ENCODE measurements at places on chromosomes 16 and 17.
A peak's percentile ranks its signal among the peaks of the same experiment; 100 is the strongest.

DNA sequence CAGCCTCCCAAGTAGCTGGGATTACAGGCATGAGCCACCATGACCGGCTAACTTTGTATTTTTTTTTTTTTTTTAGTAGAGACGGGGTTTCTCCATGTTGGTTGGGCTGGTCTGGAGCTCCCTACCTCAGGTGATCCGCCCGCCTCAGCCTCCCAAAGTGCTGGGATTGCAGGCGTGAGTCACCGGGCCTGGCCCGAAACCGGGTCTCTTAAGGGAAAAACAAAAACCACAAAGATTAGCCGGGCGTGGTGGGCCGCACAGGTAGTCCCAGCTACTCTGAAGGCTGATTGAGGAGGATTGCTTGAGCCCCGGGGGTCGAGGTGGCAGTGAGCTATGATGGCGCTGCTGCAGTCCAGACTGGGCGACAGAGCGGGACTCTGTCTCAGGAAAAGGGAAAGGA, 19.9 kb upstream of the RBL2 start:
- no peak for DNase-seq

DNA sequence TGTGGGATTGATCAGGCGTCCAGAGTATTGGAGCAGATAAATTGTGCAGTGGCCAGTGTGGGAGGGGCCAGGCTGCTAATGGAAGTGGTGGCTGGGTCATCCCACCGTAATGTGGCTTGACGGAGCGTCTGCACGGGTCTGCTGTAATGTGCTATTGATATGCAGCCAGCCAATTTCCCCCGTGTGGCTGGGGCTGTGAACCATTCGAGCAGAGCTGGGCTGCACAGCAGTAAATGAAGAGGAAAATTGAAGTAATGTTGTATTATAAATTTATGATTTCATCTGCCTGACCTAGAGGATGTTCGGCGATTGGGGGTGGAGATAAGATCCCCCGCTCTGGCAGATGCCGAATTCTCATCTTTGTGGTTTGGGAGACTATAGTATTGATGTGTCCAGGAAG, 121.5 kb downstream of the CCDC182 start:
- DNase-seq, result no peak

GRCh38 chr17:44940317-44940716, 7.3 kb downstream of the KIF18B start:
- no peak for DNase-seq

DNA sequence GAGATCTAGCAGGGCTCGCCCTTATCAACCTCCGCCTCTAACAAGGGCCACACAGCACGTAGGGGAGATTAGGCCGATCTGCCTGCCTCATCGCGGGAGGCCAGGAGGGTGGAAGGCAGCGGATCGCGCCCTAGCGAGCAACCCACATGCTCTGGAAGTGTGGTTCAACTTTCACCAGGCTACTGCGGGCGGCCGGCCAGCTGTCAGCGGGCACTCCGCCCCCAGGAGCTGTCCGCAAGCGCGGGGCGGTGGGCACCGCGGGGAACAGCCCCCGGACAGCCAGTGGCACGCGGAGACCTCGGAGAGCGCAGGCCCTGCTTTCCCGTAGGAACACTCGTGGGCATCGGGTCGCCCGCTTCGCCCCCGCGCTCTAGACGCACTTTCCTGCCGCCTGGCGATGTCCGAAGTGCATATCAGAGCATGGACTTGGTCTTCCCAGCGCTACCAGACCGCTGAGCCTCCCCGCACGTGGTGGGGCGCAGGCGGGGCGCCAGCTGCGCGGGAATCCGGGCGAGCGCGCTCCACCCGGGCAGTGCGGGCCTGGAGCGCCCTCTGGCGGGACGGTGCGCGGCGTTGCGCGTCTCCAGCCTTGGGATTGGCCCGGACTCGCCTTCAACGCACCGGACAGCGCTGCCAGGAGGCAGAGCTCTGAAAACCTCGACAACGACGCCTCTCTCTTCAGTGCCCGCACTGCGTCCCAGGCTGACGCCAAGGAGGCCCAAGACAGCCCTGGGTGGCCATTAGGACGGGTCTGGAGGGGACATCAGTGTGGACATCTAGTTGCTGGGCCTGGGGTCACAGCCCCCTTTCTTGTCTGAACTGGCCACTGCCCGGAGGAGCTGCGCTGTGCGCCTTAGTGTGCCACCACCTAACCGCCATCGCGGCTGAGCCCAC, 3.6 kb upstream of the ZNHIT3 start:
- peak; percentile 84 for DNase-seq

DNA sequence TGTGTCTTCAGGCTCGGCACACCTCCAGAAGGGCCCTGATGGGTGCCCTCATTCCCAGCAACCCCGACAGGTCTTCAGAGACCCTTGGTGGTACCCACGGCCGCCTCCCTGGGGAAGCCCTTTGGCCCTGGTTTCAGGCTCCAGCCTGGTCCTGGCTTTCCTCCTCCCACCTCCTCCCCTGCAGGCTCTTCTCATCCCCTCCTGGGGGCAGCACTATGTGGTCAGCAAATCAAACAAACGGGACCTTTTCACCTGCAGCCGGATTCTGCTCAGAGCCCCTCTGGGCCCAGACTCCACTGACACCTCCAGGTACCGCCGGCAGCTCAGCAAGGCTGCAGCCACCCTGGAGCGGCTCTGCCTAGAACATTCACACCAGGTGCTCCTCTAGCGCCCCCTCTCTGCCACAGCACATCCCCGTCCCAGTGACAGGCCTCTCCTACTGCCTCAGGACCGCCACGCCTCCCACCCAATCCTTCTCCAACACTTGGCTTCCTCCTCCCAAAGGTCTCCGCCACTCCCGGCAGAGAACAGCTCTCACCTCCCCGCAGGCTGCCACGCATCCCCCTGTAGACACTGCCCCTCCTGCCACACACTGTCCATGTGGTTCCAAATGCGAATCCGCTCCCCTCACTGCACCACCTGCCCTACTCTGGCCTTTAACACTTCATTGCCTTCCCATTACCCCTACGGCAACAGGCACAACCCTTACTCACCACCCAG, 12.0 kb downstream of the CORO7 start:
- DNase-seq, result no peak

- no peak for DNase-seq
These were observed 96.1 kb upstream of the XYLT1 start for GRCh38 chr16:17566656-17567450.

DNA sequence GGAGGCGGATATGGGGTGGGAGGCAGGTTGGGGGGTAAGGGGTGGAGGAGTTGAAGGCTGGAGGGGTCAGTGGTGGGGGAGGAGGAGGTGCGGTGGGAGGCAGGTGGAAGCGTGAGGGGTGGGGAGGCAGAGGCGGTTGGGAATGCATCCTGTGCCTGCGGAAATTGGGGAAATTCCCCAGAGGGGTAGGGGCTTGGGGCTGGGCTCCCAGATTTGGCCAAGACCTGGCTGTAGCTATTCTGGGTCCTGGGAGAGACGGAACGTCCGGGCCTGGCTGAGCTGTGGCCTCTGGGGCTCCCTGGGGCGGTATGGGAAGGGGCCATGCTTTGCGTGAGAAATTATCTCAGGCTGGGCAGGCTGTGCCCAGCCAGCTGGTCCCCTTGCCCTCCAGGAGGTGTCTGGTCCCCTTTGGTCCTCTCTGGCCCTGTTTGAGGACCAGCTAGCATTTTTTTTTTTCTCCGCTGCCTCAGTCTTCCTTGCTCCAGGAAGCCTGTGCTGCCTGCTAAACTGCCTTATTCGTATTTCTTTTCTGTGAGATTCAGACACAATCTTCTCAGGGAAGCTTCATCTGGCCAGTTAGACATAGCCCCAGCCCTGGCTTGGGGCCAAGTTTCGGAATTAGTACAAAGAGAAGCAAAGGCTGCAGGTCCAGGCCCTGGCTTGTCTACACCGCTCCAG, 7.3 kb upstream of the TRPV2 start:
- no peak for DNase-seq

GRCh38 chr17:15509095-15509494, 41.7 kb upstream of the CDRT4 start:
- DNase-seq, result no peak

- DNase-seq, result peak; percentile 90
These were observed 4.8 kb upstream of the ITGA3 start for GRCh38 chr17:50051082-50051576.

DNA sequence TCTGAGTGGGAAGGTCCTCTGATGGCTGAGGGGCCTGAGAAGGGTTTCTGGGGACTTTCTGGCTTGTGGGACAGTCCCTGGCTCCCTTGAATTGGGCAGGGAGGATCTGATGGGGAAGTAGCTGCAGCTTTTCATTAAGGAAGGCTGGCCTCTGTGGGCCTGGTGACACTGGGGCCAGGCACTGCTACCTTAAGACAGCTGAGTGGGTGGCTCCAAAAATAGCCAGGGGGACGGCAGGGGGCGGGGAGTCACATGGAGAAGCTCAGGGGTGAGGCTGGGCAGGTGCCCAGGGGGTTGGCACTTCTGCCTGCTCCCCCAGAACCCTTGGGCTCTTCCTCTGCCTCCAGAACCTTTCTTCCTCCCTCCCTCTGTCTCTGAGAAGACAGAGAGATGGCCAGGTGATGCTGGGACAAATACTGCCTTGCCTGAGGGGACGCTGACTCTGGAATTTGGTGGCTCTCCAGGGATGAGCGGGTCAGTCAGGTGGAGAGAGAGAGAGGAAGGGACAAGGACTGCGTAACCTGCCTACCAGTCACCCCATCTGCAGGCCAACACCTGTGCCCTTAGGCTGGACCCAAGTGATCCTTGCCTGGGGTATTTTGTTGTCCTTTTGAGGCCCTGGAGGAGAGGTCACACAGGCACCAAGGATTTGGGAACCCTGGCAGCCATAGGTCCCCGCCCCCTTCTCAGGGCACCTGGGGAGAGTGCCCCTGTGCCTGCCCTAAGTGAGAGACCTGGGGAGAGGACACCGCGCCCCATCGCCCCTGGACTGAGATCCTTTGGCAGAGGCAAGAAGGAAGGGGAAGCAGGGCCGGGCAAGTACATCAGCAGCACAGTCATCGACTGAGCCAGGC, 1.7 kb upstream of the SGCA start:
- DNase-seq, result no peak

- DNase-seq, result no peak
These were observed 6.8 kb downstream of the RSPRY1 start for GRCh38 chr16:57192720-57193486.

- no peak for DNase-seq
These were observed 68.8 kb downstream of the KATNIP start for GRCh38 chr16:27618606-27619327.

DNA sequence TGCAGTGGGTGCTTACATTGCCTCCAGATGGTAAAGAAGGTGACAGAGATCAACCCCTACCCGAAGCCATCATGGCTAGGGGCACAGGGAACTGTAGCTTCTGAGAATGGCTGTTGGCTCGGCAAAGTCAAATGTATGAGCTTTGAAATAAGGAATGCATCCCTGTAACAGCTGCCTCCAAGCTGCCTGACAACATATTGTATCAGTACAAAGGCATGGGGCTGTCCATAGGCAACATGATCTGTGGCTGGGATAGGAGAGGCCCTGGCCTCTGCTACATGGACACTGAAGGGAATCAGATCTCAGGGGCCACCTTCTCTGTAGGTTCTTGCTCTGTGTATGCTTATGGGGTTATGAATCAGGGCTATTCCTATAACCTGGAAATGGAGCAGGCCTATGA, 119.2 kb upstream of the NETO2 start:
- no peak for DNase-seq

GRCh38 chr16:49009204-49009603, 272.4 kb downstream of the CBLN1 start:
- no peak for DNase-seq

DNA sequence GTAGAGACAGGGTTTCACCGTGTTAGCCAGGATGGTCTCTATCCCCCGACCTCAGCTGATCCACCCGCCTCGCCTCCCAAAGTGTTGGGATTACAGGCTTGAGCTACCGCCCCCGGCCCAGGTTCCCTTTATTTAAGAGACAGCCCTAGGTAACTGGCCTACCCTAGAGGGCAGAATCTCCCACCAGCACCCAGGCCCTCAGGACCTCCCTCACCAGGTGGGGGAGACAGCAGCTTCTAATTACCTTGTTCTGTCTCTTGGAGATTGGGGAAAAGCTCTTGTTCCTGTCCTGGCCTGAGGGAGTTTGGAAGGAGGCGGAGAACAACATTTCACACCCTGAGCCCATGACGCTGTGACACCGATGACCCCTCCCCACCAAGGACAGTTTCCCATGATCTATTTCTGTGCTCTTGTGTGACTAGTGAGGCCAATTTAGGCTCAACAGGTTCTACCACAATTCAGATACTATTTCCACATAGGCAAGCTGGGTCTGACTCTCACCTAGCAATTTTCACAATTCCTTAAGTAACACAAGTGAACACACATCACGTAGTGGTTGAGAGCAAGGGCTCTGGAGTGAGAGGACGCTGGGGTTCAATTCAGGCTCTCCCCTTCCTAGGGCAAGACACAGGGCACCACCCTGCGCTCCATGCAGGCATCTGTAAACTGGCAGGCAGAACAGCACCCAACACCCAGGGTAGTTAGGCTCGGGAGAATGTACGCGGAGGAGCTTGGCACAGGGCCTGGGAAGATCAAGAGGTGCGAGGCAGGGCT, 20.4 kb downstream of the HDAC5 start:
- no peak for DNase-seq

DNA sequence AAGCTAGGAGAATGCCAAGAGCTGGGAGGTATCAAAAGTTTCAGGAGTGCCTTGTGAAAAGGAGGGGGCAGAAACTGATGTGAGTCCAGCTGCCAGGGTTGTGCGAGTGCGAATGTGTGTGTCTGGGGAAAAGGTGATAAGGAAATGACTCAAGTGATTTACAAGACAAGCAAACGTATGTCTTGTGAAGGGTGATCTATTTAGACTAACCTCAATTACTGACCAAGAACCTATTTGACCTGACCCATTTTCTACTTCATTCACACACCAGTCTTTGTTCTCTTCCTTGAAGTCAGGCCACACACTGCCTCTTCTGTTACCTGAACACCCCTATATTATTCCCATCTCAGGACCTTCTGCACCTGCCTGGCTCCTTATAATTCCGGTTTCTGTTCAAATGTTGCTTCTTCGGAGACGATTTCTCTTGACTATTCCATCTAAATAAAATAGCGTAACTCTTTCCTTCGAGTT, 1.0 kb downstream of the GDE1 start:
- no peak for DNase-seq

GRCh38 chr17:13843862-13844635, 225.3 kb upstream of the COX10 start:
- no peak for DNase-seq

DNA sequence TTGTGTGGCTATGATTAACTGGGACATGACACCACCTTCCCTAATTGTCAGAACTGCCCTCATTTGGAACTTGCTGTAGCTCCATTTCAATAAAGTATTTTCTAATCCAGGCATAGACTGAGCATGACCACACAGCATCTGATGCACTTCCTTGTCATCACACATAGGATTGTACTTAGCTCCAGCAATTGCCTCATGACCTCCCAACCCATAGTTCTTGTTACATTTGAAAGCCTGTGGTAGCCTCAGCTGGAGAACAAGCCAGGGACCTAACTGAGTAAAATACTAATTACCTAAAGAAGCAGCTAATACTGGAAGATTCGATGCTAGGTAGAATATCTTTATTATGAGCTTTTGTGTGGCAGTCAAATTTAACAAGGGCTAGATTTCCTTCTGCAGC, 187.3 kb upstream of the KIF2B start:
- no peak for DNase-seq

DNA sequence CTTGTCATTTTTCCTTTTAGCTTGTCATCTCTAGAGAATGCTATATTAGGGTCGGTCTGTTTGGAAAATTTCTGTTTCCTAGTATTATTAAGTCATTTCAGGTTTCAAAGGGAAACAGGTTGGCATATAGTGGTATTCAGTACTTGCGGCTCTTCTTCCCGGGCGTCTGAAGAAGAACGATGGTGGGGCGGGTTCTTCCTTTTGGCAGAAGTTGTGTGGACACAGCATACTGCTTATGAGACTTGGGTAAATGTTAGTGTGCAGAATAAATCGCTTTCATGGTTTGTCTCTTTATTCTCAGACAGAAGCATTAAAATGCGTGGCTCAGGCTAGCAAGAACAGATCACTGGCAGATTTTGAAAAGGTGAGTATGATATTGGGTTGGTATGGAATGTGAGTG, 9.6 kb upstream of the CDK5R1 start:
- DNase-seq, result no peak
